ENCODE measurements at places on chromosomes 13 and 19.

- DNase-seq = peak; percentile 22
Observed at GRCh38 chr13:50991579-50992521, 82.3 kb downstream of the RNASEH2B start.

- DNase-seq = peak; percentile 23
Observed at GRCh38 chr19:12052497-12053169, at the start of gene ZNF878. Gene ZNF878 (minus strand): TSS chr19:12052961. CDS start chr19:12052801, 160 bp downstream.

- no peak for DNase-seq
Observed at GRCh38 chr19:35915443-35915842, 7.3 kb upstream of the TYROBP start.

- peak; percentile 36 for DNase-seq
Observed at GRCh38 chr19:45443462-45444317, 20.0 kb upstream of the ERCC1 start.

DNA sequence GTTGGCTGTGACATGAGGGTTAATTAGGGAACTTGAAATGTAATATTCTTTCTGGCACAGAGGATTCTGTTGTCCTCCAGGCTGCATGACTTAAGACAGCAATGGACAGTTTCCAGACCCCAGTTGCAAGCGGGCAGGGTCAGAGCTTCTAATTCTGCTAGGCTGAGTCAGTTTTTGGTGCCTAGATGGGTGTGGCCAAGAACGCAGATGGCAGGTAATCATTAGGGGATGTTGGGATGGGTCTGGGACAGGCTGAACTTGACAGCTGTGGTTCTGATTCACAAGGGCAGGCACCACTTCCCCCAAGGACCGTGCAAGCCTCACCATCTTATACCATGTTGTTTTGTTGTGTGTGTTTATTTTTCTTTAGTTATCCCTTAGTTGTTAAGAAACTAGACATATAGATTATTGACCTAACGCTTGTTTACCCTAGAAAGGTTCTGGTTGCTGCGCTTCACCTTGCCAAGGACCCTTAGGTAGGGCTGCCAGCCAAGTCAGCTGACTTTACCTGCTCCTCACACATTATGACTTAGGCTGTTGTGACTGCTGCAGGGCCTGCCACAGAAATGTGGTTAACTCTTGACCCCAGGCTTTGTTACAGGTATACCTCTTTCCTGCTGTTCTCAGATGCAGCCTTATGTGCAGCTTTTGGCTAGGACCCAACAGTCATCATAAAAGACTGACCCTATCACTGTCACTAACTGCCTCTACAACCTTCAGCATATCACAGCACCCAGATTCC, 117.7 kb upstream of the KLF12 start:
- no peak for DNase-seq

GRCh38 chr19:45641274-45642105, 2.3 kb upstream of the EML2 start:
- DNase-seq = peak; percentile 44

All from CD4-positive, alpha-beta memory T cell (primary cell).